ENCODE measurements at places on chromosomes 12 and 14.

DNA sequence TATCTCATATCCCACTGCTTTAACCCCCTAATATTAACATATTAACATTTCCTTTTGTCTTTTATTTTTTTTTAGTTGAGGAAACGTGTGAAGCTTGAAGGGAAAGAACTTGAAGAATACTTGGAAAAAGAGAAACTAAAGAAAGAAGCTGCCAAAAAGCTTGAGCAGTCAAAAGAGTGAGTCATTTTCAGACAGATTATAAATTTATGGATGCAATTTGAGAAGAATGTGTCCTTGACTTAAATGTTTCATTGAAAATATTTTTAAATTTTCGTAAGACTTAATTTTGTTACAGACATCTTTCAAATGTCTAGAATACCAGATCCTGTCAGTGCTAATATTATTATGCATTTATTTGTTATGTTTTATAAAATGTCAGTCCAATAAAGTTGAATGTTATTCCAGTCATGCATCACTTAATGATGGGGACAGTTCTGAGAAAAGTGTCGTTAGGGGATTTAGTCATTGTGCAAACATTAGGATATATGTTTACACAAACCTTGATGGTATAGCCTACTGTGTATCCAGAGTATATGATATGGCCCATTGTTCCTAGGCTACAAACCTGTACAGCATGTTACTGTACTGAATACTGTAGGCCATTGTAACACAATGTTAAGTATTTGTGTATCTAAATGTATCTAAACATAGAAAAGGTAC lies 32.6 kb downstream of the CPSF2 start:
- DNase-seq = no peak

- no peak for DNase-seq
Measured at GRCh38 chr12:101878243-101878821, 952 bp downstream of the DRAM1 start.

GRCh38 chr12:31406345-31406744 lies 80.4 kb upstream of the SINHCAF start:
- DNase-seq = no peak

GRCh38 chr12:11732715-11733114 lies 83.2 kb downstream of the ETV6 start:
- DNase-seq = no peak

DNA sequence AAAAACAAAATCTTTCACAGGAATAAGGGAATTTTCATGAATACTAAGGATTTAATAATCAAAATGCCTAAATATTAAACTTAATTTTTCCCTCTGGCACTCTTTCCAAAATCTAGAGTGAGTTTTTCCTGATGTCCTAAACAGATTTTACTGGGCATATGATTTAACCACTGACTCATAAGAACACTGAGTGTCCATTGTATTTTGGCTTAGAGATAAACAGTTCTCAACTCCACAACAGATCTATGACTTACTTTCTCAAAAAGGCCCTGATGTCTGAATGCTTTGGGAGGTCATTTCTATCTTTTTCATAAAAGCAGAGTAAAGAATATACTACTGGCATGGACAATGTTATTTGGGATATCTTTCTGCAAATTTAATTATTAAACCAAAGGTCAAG lies 15.0 kb downstream of the TMBIM4 start:
- DNase-seq = no peak

DNA sequence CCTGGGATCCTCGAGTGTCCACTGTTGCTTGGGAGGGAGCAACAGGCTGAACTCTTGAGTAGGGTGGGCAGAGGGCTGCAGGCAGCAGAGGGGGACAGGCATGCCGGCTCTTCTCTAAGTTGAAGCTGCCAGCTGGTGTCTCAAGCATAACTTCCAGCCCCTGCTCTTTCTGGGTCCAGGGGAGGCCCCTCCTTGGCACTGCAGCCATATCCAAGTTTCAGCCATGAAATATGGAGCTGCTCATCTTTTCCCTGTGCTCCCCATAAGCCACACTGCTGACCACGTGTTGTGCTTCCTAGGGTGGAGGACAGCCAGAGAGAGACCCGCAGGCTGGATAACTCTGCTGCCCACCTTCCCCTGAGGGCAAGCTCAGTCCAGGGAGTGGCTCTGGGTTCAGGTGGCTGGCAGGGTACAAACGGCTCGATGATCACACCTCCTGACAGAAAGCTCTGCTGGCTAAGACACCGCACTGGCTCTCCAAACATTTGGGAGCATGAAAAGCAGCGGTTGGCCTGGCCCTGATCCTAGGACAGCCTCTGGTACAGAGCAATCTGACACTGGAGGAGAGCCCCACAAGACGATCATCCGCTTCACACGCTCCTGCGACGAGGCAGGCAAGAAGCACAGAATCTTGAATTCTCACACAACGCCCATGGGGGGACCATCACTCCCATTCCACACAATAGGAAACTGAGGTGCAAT lies 79.6 kb downstream of the PITPNM2 start:
- DNase-seq = no peak

GRCh38 chr14:91396013-91396660 lies 21.5 kb downstream of the CCDC88C start:
- peak; percentile 15 for DNase-seq

GRCh38 chr14:31449136-31449535 lies 8.2 kb downstream of the DTD2 start:
- DNase-seq = no peak

GRCh38 chr12:102204025-102204424 lies 6.4 kb upstream of the PMCH start:
- DNase-seq = no peak

DNA sequence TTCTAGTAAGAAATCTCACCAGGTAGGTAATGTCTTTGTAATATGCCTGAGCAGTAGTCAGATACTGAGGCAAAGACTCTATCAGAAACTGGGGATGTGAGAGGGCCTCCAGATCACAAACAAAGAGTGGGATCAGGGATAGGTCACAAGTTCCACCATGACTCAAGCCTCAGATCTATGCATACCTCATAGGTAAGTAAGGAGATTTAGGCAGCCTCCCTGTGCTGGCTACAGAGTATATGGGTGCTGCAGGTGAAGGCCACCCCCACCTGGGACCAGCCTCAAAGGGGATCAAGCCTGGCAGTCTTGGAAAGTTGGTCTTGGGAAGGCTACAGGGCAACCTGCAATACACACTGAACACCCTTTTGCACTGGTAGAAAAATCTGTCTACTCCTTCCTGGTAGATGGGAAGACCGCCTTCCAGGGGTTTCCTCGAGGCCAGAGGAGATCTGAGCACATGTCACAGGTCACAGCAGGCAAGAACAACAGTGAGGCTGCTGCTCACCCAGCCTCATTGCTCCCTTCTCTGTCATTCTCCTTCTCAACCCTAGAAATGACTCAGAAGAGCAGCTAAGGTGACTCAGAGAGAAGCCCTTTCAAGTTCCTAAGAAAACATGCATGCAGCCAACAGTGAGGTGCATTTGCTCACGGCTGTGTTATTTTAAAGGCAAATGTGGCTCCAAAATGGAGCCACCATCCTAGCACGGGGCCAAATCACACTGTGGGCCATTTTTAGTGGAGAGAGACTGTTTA lies 143.4 kb upstream of the CDKN3 start:
- no peak for DNase-seq

DNA sequence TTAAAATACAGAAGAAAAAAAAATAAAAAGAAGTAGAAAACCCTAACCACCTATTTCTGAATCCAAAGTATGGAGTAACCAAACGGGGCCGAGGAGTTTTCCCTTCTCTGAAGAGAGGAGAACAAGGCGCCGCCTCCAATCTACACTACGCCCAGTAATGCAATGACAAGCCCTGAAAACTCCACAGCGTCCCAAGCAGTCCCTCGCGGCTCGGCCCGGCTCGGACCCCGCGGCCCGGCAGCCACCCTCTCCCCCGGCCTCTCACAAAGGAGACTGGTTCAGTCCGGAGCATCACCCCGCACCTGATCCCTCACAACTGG lies 371 bp downstream of the CHD8 start:
- no peak for DNase-seq

GRCh38 chr14:67221248-67221981 lies 19.8 kb upstream of the PALS1 start:
- no peak for DNase-seq

- DNase-seq = no peak
Measured at GRCh38 chr12:27289414-27289813, 43.2 kb upstream of the BMAL2 start.

DNA sequence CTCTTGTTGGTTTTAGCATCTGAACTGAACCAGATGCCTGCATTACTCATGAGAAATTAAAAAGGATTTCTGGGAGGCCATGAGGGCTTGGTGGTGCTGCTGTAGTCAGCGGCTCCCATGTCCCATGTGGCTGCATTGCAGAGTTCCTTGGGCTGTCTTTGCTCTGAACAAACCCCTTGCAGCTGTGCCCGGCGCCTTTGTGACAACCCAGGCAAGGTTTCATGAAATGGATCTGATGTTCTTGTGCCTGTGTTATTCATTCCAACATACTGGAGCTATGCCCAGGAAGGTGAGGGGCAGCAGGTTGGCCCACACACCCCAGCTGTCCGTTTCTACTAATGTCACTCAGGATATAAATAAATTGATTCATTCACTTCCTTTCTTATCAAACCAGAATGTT lies 40.8 kb downstream of the TGFB3 start:
- no peak for DNase-seq

- no peak for DNase-seq
Measured at GRCh38 chr12:46024099-46024498, 33.7 kb upstream of the SCAF11 start.

DNA sequence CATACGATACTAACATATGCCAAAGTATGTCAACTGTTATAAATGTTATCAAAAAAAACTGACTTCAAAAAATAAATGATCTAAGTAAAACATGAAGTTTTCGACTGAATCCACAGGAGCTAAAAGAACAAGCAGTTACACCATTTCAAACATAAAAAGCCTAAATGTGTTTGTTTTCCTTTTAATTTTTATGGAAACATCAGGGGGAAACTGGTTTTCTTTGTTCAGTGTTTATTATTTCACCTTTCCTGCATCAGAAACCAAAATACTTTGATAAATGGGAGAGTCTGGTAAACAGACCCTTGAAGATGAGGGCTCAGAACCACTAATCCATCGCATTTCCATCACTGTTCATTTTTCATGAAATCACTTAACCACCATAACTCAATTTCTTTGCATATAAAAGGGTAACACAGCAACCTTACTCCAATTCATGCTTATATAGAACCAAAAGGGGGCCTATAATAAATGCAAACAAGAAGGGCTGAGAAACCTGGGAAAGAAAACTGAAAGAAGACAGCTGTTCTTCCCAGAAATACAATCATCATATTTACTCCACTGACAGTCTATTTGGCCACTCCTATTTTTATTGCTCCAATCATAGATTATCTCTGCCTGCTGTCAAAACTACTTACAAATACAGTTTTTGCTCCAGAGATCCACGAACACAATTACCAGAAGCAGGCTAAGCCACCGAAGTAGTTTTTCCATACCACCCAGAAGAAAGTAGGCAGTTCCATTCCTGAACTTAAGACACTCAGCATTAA lies 17.0 kb downstream of the FGD6 start:
- no peak for DNase-seq

DNA sequence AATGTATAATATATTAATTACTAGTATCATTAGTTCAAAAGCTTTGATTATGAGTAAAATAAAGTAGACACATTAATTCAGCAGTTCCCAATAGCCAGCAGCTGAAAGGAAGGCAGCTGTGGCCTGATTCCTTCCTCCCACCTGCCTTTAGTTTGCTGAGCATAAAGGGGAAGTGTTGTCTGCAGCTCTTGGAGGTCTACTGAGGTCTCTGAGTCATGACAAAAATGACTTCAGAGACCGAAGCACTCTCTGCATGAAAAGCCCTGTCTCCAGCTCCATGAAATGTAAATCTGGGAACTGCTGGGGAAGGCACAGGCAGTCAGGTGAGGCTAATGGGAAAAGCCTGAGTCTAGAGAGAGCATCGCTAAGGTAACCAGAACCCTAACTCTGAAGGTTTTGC lies 165.4 kb downstream of the NRXN3 start:
- no peak for DNase-seq

DNA sequence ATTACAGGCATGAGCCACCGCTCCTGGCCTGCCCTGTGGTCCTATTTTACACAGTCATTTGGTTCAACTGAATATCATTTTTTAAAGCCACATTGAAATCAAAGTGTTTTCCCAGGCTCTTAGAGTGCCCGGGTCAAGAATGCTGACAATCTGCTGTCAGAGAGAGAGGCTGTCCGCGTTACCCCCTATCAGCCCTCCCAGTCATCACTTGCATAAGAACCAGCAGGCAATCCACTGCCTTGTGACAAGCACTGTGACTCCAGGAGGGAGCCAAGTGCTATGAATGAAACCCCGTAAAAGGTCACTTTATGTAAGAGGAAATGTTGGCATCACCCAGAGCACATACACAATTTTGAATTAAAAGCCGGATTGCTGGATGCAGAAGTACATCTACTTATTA lies 13.5 kb downstream of the PHLDA1 start:
- no peak for DNase-seq

DNA sequence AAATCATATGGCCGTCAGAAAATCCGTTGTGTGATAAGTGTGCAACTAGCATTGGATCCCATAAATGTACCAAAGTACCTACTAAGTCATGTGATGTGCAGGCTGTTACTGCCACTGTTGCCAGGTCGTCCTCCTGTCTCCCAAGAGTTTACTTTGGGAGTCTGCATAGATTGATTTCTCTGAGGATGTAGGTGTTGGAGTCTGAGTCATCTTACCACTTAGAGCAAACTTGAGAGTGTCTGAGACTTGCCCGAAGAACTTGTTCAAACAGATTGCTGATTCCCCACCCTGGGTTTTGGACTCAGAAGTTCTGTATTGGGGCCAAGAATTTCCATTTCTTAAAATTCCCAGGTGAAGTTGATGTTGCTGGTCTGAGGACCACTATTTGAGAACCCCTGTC lies 11.4 kb downstream of the TMX1 start:
- DNase-seq = no peak

GRCh38 chr14:90721619-90722305 lies 94.5 kb downstream of the TTC7B start:
- no peak for DNase-seq

GRCh38 chr14:98725191-98725590 lies 546.8 kb downstream of the BCL11B start:
- DNase-seq = no peak

GRCh38 chr12:67223225-67223624 lies 45.9 kb upstream of the CAND1 start:
- DNase-seq = no peak

DNA sequence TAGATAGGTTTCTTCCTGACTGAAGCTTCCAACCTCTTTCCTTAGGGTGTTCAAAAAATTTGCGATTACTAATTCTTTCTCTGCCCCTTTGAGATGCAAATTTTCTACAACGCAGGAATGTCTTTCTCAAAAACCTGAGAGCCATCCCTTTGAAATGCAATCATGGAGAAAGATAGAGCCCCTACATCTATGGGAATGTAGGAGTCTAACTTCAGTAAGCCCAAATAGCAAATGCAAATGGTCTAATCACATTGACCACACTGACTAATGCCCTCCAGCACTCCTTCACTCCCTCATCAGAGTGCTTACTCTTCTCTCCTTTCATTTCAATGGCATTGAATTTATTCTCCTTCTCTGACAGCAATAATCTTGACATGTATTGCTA lies 107.1 kb downstream of the SLC6A15 start:
- no peak for DNase-seq

GRCh38 chr12:6567112-6567670 lies 900 bp downstream of the NOP2 start:
- no peak for DNase-seq
